Activated CD8-positive, alpha-beta T cell treated with anti-CD3 and anti-CD28 coated beads, Interleukin-2, amount 10 ng/mL, durations not matched to agents 7 days and 5 days (primary cell): ENCODE measurements at places on chromosomes 3 and 15. TPM values are rescaled to one million over a fixed set of nuclear protein-coding genes. Genes with fewer than 3 reads are reported as not detected.

- H3K27me3 ChIP-seq: peaks cover 42% of the 10 kb centered on the region
- no peak for DNase-seq
- no peaks in the 10 kb centered on the region for H3K4me1 ChIP-seq
- H3K36me3 ChIP-seq: no peaks in the 10 kb centered on the region
Measured at GRCh38 chr3:187665764-187666402, 4.3 kb downstream of the SST start.

Gene GOLGA8N
- 32.0 TPM for total RNA-seq

GRCh38 chr3:126555795-126556636 lies 2.7 kb downstream of the C3orf22 start:
- no peak for DNase-seq
- H3K27me3 ChIP-seq: no peaks in the 10 kb centered on the region
- no peaks in the 10 kb centered on the region for H3K4me1 ChIP-seq
- no peak overlapping the region for H3K4me3 ChIP-seq
- H3K27ac ChIP-seq: no peak overlapping the region

- H3K36me3 ChIP-seq: no peaks in the 10 kb centered on the region
- H3K27me3 ChIP-seq: no peaks in the 10 kb centered on the region
- no peak overlapping the region for H3K4me3 ChIP-seq
- no peak for DNase-seq
- no peaks in the 10 kb centered on the region for H3K4me1 ChIP-seq
- H3K27ac ChIP-seq: no peak overlapping the region
Measured at GRCh38 chr3:85148036-85148435, 189.2 kb downstream of the CADM2 start.

GRCh38 chr15:99326235-99326634 lies 75.0 kb downstream of the LRRC28 start:
- no peaks in the 10 kb centered on the region for H3K36me3 ChIP-seq
- peaks cover 7% of the 10 kb centered on the region for H3K4me1 ChIP-seq
- H3K27ac ChIP-seq: no peak overlapping the region
- DNase-seq: no peak
- H3K27me3 ChIP-seq: no peaks in the 10 kb centered on the region

Gene C2CD4A
- not detected for total RNA-seq

DNA sequence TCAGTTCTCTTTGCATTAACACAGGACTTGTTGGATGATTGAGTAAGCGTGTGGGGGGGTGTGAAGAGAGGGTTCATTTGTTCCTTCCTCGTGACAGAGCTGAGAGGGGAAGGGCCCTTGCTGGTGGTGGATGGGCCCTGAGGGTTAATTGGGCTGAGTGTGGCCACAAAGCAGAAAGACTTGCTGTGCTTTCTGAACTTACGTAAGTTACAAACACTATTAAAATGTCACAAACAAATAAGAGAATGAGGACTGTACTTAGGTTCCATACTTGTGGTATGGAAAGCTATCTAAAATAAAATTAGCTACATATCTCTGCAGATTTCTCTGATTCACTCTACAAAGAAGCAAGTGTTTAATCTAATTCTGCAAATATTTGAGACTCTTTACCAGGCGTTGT lies 231.3 kb downstream of the LPP start:
- H3K4me3 ChIP-seq: no peak overlapping the region
- no peaks in the 10 kb centered on the region for H3K27me3 ChIP-seq
- peaks cover 23% of the 10 kb centered on the region for H3K4me1 ChIP-seq
- H3K36me3 ChIP-seq: peaks cover 9% of the 10 kb centered on the region
- no peak overlapping the region for H3K27ac ChIP-seq
